ENCODE measurements at places on chromosomes 1 and 21. TPM values are rescaled to one million over a fixed set of nuclear protein-coding genes. Genes with fewer than 3 reads are reported as not detected.

DNA sequence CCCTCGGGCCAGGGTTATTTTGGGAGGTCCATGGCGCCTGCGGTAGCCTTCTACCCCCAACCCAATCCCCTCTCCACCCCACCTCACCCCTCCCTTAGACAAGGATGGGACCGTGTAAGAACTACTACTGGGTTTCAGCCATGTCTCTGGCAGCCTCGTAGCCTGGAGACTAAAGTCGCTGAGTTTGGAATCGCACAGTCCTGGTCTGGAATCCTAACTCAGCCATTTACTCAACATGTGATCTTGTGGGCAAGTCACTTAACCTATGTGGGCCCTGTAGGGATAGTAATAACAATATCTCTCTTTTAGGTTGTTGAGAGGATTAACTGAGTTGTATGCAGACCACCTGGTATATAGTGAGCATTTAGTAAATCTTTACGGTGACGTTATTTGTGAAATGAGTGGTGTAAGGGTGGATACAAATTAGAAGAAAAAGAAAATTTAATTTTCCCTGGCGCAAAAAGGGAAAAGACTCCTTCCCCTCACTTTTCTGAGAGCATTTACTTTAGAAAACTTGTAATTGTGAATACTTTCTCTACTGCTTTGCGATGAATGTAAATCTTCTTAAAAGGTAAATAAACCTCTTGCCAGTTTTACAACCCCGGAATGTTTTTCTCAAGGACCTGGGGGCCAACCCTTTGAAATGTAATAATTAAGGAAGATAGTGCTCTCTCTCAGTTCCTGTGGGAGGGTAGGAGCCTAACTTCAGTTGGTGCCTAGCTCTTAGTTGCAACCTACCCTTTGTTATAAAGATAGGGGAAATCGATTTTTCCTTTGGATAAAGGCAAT lies 615 bp upstream of the MRPS15 start:
- DNase-seq: peak; percentile 15

JUN gene
- total RNA-seq: 70.0 TPM

OR2L5 gene
- not detected for total RNA-seq

GRCh38 chr1:182279724-182280503 lies 111.7 kb downstream of the GLUL start:
- no peak for DNase-seq

- DNase-seq: no peak
These were observed 12.7 kb upstream of the RAB42 start for GRCh38 chr1:28579401-28579800.

SPRR2F gene
- total RNA-seq: not detected

- DNase-seq: no peak
These were observed 136.0 kb downstream of the SNX7 start for GRCh38 chr1:98797506-98797905.

DNA sequence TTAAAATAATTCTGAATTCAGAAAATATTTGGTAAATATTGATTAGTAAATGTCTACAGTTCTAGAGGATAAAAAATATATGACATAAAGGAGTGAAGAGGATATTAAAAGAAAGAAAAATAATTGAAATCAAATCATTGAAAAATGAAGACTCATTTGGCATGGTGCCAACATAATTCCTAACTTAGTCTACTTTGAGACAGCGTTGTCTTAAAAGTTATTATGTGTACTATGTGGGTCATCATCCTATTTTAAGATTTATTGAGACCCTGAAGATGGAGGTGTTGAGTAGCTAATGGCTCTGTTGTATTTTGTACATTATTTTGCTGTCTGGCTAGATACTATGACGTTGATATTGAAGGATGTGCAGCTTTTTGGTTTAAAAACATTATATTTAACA lies 156.7 kb upstream of the PTGFR start:
- DNase-seq: no peak

GRCh38 chr1:25731626-25732370 lies 68.2 kb upstream of the SELENON start:
- no peak for DNase-seq

GRCh38 chr1:201655910-201656309 lies 117.0 kb downstream of the NAV1 start:
- no peak for DNase-seq

- DNase-seq: no peak
These were observed 239.0 kb downstream of the USH2A start for GRCh38 chr1:216184126-216184680.

RGS1 gene
- not detected for total RNA-seq

DNA sequence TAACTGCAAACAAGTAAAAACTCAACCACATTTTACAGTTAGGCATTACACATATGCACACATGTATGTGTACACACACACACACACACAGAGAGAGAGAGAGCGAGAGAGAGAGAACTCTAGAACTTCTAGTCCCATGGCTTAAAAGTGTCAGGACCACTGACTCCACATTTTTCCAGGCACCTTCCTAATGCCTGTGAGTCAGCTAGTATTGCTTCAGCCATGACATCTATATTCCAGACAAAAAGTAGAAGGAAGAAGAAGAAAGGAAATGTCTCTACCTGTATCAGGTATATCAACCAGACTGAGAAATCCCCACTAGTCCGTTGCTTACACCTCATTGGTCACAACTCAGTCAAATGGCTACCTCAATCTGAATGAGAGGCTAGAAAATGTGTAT lies 31.9 kb upstream of the TACSTD2 start:
- no peak for DNase-seq

PTPN7 gene
- 0.33 TPM for total RNA-seq

GRCh38 chr1:223231581-223231980 lies 88.5 kb upstream of the TLR5 start:
- DNase-seq: no peak

GRCh38 chr21:35485364-35485763 lies 436.3 kb upstream of the RUNX1 start:
- no peak for DNase-seq

DNA sequence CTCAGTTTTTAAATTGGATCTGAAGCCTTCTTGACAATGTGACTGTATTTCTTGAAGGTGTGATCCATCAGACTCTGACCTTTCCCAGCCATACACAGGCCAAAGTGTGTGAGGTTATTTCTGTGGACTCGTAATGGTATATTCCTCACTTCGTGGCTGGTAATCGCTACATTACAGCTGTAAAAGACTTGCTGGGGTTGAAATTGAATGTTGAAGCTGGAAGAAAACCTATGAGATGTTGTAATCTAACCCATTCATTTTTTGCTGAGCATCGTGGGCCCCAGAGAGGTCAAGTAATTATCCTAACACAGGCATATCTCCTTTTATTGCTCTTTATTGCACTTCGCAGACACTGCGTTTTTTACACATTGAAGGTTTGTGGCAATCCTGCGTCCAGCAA lies 405.6 kb upstream of the ZP4 start:
- no peak for DNase-seq

- DNase-seq: no peak
These were observed 25.3 kb downstream of the TCEA3 start for GRCh38 chr1:23399229-23399628.

DNA sequence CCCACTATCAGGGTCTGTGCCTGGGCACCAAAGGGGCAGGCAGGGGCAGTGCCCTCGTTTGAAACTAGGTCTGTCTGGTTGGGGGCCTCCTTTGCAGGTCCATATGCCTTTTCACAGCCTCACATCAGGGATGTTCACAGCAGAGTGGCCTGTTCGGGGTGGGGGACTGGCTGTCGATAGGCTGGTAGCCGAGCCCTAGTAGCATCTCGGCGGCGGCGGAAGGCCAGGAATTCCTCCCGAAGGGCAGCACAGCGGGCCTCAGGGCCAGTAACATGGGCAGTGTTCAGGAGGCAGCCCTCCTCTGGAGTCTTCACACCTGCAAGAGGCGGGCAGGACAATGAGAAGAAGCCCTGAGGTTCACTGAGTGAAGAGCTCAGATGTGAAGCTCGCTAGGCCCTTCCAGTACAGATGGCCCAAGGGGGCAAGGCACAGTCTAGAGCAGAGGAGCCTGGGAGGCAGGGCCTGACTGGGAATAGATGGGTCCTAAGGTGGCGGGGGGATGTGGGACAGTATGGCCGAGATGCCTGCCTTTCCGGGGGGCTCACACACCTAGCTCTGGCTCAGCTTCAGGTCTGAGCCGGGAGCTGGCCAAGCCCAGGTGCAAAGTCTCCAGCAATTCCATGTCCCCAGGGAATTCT lies 2.0 kb upstream of the TAGLN2 start:
- DNase-seq: no peak

DNA sequence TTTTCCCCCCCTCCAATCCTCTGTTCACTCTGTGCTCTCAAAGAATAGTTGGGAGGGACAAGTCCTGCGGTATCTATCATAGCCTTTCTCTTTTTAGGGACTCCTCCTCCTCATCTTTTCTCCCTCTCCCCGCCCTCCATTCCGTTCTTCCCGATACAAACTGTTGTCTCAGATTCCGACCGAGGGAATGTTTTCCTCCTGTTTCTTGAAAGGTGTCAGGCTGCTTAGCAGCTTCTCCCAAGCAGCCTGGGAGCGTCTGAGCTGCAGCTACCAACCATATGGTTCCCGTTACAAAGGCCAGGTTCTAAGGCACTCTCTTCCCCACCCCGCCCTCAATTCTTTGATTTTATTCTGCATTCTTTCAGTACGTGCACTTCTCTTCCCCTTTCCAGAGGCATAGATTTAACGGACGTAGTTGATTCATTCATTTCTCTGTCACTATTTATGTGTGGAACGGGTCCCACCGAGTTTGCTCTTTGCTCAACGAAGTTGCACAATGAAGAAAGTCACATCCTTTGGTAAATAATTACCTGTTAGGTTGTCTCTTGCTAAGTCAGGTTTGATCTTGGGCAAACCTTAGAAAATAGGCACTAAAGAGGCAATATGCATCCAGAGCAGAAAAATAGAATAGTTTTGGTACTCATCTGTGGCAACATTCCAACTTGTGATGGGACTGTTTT lies 2.8 kb downstream of the ADGRL2 start:
- DNase-seq: no peak

GRCh38 chr1:224660074-224660473 lies 44.0 kb downstream of the CNIH3 start:
- no peak for DNase-seq

GNAT2 gene
- 0.44 TPM for total RNA-seq

DNA sequence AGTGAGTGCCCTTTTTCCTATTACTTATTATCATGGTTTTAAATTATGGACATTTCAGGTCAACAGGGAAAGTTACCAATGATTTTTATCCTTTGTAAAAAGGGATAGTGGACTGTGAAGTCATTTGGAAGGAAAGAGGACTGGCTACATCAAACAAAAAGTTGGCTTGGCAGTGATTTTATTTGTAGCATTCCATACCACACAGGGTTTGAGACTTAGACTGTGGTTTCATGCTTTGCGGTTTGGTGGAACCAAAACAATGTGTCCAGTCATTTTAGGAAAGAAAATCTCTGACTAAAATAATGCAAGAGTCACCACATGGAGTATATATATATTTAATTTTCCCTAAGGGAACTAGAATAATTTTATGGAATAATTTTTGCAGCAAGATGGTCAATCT lies 239.5 kb downstream of the HMCN1 start:
- no peak for DNase-seq

C1orf232 gene
- total RNA-seq: not detected

LPAR3 gene
- 6.3 TPM for total RNA-seq

- no peak for DNase-seq
These were observed 44.0 kb upstream of the HSD3B1 start for GRCh38 chr1:119462964-119463363.

LEMD1 gene
- total RNA-seq: not detected

GRCh38 chr21:39444421-39445180 lies 977 bp downstream of the LCA5L start:
- DNase-seq: no peak

ITLN1 gene
- not detected for total RNA-seq

BNIPL gene
- total RNA-seq: 0.46 TPM

MTFR1L gene
- 68.5 TPM for total RNA-seq

GRCh38 chr1:244280201-244280600 lies 171.5 kb downstream of the ADSS2 start:
- no peak for DNase-seq

SLC44A5 gene
- total RNA-seq: 0.18 TPM

GRCh38 chr21:14557413-14557812 lies 11.3 kb upstream of the SAMSN1 start:
- no peak for DNase-seq

DNA sequence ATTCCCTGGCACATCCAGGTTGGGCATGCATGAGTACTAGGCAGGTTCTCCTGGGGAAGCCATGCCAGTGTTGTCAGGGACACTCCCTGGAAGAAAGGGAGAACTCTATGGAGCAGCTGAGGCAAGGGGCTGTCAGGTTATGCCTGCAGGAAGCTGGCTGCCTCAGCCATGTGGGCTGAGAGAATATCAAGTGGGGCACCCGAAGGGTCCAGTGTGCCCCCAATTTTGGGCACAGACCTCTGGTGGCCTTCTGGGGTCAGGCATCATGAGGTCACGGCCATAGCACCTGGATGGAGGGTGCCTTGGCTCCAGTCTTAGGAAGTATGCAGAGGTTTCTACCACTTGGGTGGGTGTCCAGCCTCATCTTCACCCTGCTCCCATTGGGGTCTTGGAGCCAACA lies 2.6 kb downstream of the CSF3R start:
- no peak for DNase-seq

FCGR1A gene
- total RNA-seq: not detected

DNA sequence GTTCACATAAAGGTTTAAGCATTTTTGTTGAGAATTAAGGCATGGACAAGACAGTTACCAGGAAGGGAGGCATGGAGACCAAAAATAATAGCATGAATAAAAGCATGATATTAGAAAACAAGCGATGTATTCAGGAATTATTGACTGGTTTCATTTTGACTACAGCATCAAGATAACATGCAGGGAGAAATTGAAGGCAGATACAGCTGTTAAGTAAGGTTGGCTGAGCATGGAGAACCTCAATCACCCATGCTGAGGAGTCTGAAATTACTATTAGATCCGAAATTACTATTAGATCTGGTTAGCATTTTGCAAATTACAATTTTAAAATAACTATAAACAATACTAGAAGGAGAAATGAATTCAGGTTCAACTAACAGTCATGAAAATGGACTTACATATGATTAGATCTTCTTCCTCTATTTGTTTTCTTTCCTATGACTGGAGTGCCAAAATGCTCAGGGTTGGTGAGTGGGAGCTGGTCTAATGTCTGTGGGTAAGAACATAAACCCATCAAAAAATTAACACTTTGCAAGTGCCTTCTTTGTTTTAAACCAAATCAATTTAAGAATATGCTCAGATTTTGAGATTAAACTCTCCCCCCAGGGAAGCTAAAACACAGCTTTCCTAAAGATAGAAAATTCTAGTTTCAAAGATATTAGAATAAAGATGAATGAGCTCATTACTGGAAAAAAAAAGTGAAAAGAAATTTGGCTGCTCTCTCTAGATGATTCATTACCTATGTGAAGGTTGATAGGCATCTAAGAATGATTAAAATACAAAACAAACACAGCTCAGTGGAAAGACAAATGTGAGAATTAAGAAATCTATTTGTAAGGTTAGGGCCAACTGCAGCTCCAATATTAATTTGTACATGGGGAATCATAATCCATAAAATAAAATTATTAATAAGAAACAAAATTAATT lies 81.7 kb downstream of the ARID4B start:
- no peak for DNase-seq

Measured in Panc1 (cell line).